ENCODE measurements at places on chromosomes 5 and 9. TPM values are rescaled to one million over a fixed set of nuclear protein-coding genes. Genes with fewer than 3 reads are reported as not detected.

DNA sequence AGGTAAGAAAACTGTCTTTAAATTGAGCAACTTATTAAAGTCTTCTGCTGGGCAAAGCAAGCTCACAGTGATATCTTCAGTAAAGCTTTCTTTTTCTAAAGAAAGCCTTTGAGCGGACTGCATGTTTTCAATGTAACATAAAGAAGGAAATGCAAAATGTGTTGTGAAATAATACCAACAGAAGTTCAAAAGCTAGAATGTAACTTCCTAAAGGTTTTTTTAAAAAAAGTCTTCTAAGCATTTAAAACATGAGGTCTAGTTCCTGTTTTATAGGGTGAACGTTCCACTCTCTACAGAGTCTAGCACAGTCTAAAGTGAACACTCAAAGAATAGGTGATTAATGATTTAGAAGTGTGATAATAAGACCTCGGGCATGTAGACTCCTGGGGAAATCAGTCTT, 62.9 kb downstream of the DENND1A start:
- DNase-seq, result no peak
- H3K4me3 ChIP-seq, result no peak overlapping the region
- H3K4me1 ChIP-seq, result peaks cover 23% of the 10 kb centered on the region
- H3K27me3 ChIP-seq, result peaks cover 22% of the 10 kb centered on the region
- H3K36me3 ChIP-seq, result peaks cover 4% of the 10 kb centered on the region

DNA sequence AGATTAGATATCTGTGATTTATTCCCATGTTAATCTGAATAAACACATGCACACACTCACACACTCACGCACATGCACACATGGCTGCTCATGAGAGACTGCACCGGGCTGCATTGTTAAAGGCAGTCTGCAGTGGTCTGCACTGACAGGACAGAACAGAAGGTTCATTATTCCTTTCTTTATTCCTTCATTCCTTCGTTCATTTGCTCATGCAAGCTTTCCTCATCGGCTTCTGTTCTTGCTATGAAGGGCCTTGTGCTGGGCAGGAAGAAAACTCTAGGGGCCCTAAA, 41.4 kb upstream of the FSTL4 start:
- no peak overlapping the region for H3K27ac ChIP-seq
- peaks cover 11% of the 10 kb centered on the region for H3K27me3 ChIP-seq
- peaks cover 6% of the 10 kb centered on the region for H3K4me1 ChIP-seq
- H3K4me3 ChIP-seq, result no peak overlapping the region

GRCh38 chr9:113947941-113948340, 71.8 kb downstream of the ZNF618 start:
- H3K4me1 ChIP-seq, result peaks cover 25% of the 10 kb centered on the region
- no peaks in the 10 kb centered on the region for H3K27me3 ChIP-seq
- peaks cover 14% of the 10 kb centered on the region for H3K36me3 ChIP-seq
- no peak overlapping the region for H3K4me3 ChIP-seq
- peak; percentile 37 for DNase-seq
- H3K27ac ChIP-seq, result no peak overlapping the region

- peaks cover 7% of the 10 kb centered on the region for H3K4me1 ChIP-seq
- H3K36me3 ChIP-seq, result no peaks in the 10 kb centered on the region
- no peak overlapping the region for H3K27ac ChIP-seq
- H3K27me3 ChIP-seq, result peaks cover 2% of the 10 kb centered on the region
- no peak for DNase-seq
- no peak overlapping the region for H3K4me3 ChIP-seq
These were observed 4.7 kb upstream of the PTGR1 start for GRCh38 chr9:111604054-111604615.

- peaks cover 7% of the 10 kb centered on the region for H3K27me3 ChIP-seq
- H3K4me1 ChIP-seq, result no peaks in the 10 kb centered on the region
These were observed 158.0 kb downstream of the BAAT start for GRCh38 chr9:101226803-101227202.

- H3K27me3 ChIP-seq, result peaks cover 88% of the 10 kb centered on the region
- H3K4me1 ChIP-seq, result peaks cover 12% of the 10 kb centered on the region
- H3K4me3 ChIP-seq, result peak overlapping the region; percentile 90
- DNase-seq, result no peak
- H3K27ac ChIP-seq, result peak overlapping the region; percentile 77
These were observed 371 bp upstream of the PITX1 start for GRCh38 chr5:135034236-135034962.

GRCh38 chr9:89394412-89394811, 76.1 kb downstream of the SECISBP2 start:
- peaks cover 9% of the 10 kb centered on the region for H3K36me3 ChIP-seq
- peaks cover 10% of the 10 kb centered on the region for H3K4me1 ChIP-seq
- no peak for DNase-seq
- no peak overlapping the region for H3K4me3 ChIP-seq

GRCh38 chr9:137311986-137312851, 10.1 kb upstream of the NRARP start:
- H3K4me3 ChIP-seq, result no peak overlapping the region
- no peaks in the 10 kb centered on the region for H3K27me3 ChIP-seq
- no peak overlapping the region for H3K27ac ChIP-seq
- H3K36me3 ChIP-seq, result no peaks in the 10 kb centered on the region
- DNase-seq, result no peak

- H3K36me3 ChIP-seq, result peaks cover 8% of the 10 kb centered on the region
- peaks cover 17% of the 10 kb centered on the region for H3K4me1 ChIP-seq
- H3K27me3 ChIP-seq, result no peaks in the 10 kb centered on the region
- H3K27ac ChIP-seq, result no peak overlapping the region
- H3K4me3 ChIP-seq, result no peak overlapping the region
- no peak for DNase-seq
These were observed 60.4 kb downstream of the NR3C1 start for GRCh38 chr5:143343042-143343441.

DNA sequence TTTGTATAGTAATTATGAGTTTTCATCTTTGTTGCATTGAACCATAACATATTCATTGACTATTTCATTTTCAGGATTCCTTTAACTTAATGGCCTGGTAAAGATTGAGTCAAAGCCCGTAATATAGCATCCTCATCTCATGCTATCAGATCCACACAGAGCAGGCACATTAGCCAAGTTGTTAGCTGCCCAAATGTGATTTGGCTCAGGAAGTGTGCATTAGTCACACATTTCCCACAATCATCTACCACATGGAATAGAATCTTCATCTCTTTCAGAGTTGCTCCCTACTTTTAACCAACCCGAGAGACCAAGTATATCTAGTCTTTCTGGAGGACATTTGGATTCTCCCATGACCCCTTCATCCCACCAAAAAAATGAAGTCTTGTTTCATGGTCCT, 481.0 kb upstream of the PTGER4 start:
- no peaks in the 10 kb centered on the region for H3K36me3 ChIP-seq
- no peaks in the 10 kb centered on the region for H3K4me1 ChIP-seq
- H3K4me3 ChIP-seq, result no peak overlapping the region

GRCh38 chr9:127578952-127579853, 32.9 kb upstream of the STXBP1 start:
- no peak for DNase-seq
- H3K4me1 ChIP-seq, result peaks cover 24% of the 10 kb centered on the region
- H3K27me3 ChIP-seq, result no peaks in the 10 kb centered on the region
- peaks cover 3% of the 10 kb centered on the region for H3K36me3 ChIP-seq
- peak overlapping the region; percentile 80 for H3K4me3 ChIP-seq

DNA sequence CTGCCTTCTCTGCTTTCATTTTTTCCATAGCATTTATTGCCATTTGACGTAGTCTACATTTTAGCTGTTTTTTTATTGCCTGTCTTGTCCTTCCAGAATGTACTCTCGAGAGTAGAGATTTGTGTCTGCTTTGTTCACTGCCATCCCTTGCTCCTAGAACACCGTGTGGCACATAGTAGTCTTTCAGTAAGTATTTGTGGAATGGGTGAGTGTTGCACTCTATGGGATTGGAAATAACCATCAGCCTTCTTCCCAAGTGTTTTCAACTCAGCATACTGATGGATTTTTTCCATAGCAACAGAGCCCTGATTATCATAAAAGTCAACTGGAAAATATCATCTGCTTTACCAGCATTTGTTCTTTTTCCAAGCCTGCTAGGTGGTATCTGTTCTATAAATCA, 462.6 kb downstream of the ENC1 start:
- H3K4me3 ChIP-seq, result no peak overlapping the region
- H3K36me3 ChIP-seq, result no peaks in the 10 kb centered on the region
- H3K27ac ChIP-seq, result no peak overlapping the region
- no peaks in the 10 kb centered on the region for H3K27me3 ChIP-seq

- no peaks in the 10 kb centered on the region for H3K36me3 ChIP-seq
- no peaks in the 10 kb centered on the region for H3K4me1 ChIP-seq
- DNase-seq, result no peak
- H3K4me3 ChIP-seq, result no peak overlapping the region
- no peak overlapping the region for H3K27ac ChIP-seq
These were observed 7.3 kb upstream of the NOL6 start for GRCh38 chr9:33480976-33481375.

GRCh38 chr9:79360387-79361347, 211.1 kb upstream of the TLE4 start:
- no peaks in the 10 kb centered on the region for H3K36me3 ChIP-seq
- H3K27me3 ChIP-seq, result peaks cover 25% of the 10 kb centered on the region
- H3K4me1 ChIP-seq, result peaks cover 20% of the 10 kb centered on the region
- H3K4me3 ChIP-seq, result no peak overlapping the region
- H3K27ac ChIP-seq, result no peak overlapping the region

- H3K36me3 ChIP-seq, result no peaks in the 10 kb centered on the region
- peaks cover 46% of the 10 kb centered on the region for H3K27me3 ChIP-seq
- no peak for DNase-seq
- H3K27ac ChIP-seq, result no peak overlapping the region
These were observed 3.5 kb upstream of the NEK6 start for GRCh38 chr9:124254261-124254682.

DNA sequence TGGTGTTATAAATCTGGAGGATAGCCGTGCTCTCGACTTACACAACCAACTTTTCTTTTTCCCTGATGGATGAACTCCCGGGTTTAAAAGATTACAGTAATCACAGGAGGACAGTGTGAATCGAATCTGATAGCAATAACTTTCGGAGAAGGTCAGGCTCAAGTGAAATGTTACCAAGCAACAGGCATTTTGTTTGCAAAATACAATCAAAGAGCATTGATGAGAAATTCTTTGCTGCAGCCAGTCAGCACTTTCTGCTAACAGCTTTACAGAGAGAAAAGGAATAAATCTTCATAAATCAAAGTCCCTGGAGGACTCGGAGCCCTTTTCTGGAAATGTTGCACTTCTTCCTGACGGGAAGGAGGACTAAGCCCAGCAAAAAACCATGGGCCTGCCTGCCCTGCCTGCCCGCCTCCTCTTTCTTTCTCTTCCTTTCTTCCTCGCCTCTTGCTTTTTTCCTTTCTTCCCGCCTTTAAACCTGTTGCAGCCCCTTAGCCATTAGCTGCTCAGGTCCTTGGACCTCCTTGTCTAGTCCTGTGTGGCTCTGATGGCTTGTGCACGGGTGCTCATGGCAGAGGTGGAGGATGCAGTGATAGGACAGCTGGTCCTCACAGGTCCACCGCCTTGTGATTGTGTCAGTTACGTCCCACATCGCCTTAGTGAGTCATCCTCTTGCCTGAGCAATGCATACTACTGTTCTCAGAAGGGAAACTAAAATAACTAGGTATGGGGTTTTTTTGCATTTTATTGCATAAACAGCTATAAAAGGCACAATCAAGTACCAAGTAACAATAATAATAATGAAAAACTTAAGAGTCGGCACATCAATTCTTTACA, 6.2 kb downstream of the DMRT3 start:
- no peaks in the 10 kb centered on the region for H3K4me1 ChIP-seq
- no peak overlapping the region for H3K27ac ChIP-seq
- no peak overlapping the region for H3K4me3 ChIP-seq
- no peaks in the 10 kb centered on the region for H3K36me3 ChIP-seq
- peaks cover 98% of the 10 kb centered on the region for H3K27me3 ChIP-seq
- DNase-seq, result no peak

DNA sequence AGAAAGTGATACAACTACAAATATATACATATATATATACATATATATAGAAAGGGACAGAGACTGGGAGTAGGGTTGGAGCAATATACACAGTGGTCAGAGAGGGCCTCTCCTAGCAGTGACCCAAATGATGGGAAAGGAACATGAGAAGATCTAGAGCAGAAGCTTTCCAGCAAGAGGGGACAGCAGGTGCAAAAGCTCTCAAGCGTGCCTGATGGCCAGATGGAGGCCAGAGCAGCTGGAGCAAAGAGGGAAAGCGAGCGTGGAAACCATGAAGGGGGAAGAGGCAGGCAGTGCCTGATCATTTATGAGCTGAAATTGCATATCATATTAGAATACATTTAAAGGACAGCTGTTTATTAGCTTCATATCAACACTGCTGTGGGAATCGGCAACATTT, 7.6 kb upstream of the GRPEL2 start:
- peaks cover 3% of the 10 kb centered on the region for H3K36me3 ChIP-seq
- no peak overlapping the region for H3K27ac ChIP-seq
- no peak overlapping the region for H3K4me3 ChIP-seq
- DNase-seq, result no peak

DNA sequence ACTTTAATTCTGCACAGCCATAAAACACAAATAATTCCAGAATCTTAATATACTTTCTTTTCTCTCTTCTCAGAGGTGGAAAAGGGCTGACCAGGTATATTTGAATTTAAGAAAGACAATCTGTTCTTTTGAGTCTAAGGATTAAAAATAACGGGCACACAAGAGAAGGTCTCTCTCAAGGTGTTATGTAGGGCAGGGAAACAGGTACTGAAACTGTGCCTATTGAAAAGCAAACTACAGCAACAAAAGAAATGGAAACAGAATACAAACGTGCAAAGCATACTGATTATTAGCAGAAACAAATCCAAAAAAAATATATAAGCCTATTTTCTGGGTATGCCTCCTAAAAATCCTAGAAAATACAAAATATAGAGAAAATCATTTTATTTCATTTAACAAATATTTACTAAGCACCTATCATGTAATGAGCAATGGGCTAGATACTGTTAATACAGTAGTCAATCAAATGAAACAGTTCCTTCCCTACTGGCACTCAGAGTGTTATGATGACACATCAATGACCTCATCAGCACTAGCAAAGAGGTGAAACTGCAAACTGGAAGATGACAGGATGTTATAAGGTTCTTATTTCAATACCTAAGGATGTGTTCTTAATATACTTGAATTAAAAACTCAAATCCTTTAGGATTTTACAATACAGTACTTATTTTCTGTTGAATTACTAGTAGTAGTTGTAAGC, 87.7 kb downstream of the AUH start:
- no peak for DNase-seq
- no peaks in the 10 kb centered on the region for H3K27me3 ChIP-seq
- H3K27ac ChIP-seq, result no peak overlapping the region
- H3K4me3 ChIP-seq, result no peak overlapping the region

Gene UAP1L1
- total RNA-seq, result 5.4 TPM

Gene C5orf34
- 2.0 TPM for total RNA-seq

Gene UBAC1
- total RNA-seq, result 34.5 TPM

Gene TBC1D9B
- 114 TPM for total RNA-seq

Gene PPP2CA
- total RNA-seq, result 141 TPM

Gene PAX5
- total RNA-seq, result not detected

Gene FAM221B
- total RNA-seq, result 1.1 TPM

Gene SLC6A7
- 0.38 TPM for total RNA-seq

Gene PRRC1
- total RNA-seq, result 102 TPM

Gene GDA
- 13.4 TPM for total RNA-seq

Gene SHOC1
- not detected for total RNA-seq

Gene MAN1B1
- 58.9 TPM for total RNA-seq

Gene SURF6
- 24.9 TPM for total RNA-seq

Gene GCNT4
- total RNA-seq, result 8.3 TPM

Gene VCP
- 258 TPM for total RNA-seq

Gene SLC45A2
- 2.1 TPM for total RNA-seq

Measured in type B pancreatic cell (in vitro differentiated cells).